ENCODE measurements at places on chromosomes 7 and 10. TPM values are rescaled to one million over a fixed set of nuclear protein-coding genes. Genes with fewer than 3 reads are reported as not detected.

Gene CHST3
- 22.4 TPM for total RNA-seq

Gene OR2A12
- total RNA-seq, result not detected

Gene CALY
- total RNA-seq, result not detected

Gene GFRA1
- total RNA-seq, result 49.4 TPM

Gene VAX1
- not detected for total RNA-seq

Gene TACR2
- 0.15 TPM for total RNA-seq

Gene GTF2I
- 156 TPM for total RNA-seq

Gene TBRG4
- total RNA-seq, result 66.6 TPM

Gene TRPV5
- total RNA-seq, result not detected

Gene TMEM270
- 0.32 TPM for total RNA-seq

Gene UROS
- total RNA-seq, result 73.3 TPM

Gene PRLHR
- total RNA-seq, result not detected

Gene FOXI2
- total RNA-seq, result not detected

Gene EIF5AL1
- total RNA-seq, result 0.59 TPM

Gene C7orf33
- total RNA-seq, result not detected

Gene CDNF
- not detected for total RNA-seq

Gene KIAA1217
- 2.7 TPM for total RNA-seq

Gene SLC29A4
- 3.1 TPM for total RNA-seq

Gene EBLN1
- total RNA-seq, result 0.17 TPM

Gene TMEM229A
- total RNA-seq, result not detected
